ENCODE measurements at places on chromosomes 12 and 14.
A peak's percentile ranks its signal among the peaks of the same experiment; 100 is the strongest.

DNA sequence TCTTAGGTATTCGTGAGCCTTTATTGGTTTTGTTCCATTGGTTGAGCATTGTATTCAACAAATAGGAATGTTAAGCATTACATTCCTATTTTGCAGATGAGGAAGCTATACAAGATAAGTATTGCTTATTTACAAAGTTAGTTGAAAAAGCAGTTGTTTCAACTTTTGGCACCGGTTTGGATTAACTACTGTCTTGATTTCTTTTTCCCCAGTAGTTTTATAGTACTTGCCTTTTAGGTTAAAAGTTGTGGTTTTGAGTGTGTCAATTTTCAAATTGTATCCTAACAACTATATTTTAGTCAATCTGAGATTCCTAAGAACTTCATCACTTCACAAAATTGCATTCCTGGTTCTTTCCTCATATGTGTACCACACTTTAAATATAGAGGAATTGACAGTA, 23.8 kb upstream of the MBIP start:
- H3K27ac ChIP-seq: no peak overlapping the region
- H3K4me3 ChIP-seq: no peak overlapping the region
- peaks cover 8% of the 10 kb centered on the region for H3K27me3 ChIP-seq

DNA sequence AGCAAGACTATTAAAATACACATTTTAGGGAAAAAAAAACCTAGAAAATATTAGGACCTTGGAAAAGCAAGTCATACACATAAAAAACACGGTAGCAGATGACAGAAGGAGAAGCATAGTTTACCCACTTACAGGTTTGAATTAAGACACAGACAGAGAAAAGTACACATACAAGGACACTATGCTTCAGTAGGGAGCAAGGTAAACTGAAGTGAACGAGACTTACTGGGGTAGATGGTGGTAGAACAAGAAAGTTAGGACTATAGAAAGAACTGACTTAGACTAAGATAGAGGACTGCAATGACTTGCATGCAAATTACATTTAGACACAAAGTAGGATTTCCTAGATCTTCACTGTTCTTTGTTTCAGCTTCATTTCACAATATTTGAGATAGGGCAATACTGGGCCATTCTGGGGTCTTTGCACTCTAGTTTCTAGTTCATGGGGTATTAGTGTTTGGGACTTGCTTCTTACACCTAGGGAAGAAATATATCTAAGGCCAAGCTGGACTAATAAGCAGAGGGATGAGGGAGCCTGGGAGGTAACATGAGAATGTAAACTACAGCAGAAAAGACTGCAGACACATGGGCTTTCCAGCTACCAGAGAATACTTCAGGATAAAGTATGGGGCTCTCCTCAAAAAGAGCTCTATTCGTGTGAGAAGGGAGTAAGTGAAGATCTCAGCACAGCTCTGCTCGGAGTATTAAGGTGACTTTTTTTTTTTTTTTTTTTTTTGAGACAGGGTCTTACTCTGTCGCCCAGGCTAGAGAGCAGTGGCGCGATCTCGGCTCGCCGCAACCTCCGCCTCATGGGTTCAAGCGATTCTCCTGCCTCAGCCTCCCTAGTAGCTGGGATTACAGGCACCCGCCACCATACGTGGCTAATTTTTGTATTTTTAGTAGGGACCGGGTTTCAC, 27.7 kb upstream of the STAC3 start:
- peaks cover 11% of the 10 kb centered on the region for H3K4me1 ChIP-seq
- H3K27me3 ChIP-seq: no peaks in the 10 kb centered on the region
- H3K27ac ChIP-seq: no peak overlapping the region
- peaks cover 87% of the 10 kb centered on the region for H3K36me3 ChIP-seq

DNA sequence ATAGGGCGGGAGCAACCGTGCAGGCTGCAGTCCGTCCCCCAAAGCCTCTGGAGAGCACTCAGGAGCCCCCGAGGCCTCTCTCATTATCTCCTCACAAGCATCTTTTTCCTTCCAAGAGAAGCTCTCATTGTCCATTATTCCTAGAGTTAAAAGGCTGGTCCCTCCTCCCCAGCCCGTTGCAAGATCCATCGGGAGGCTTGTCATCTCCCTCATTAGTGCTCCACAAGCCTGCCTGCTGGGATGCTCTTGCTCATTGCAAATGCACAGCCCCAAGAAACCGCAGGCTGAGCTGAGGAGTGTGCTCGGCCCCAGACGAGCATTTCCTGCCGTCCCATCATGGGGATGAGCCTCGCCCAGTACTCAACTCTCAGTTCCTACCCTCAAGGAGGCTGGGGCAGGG, 23.3 kb downstream of the NUAK1 start:
- no peaks in the 10 kb centered on the region for H3K36me3 ChIP-seq
- peaks cover 6% of the 10 kb centered on the region for H3K4me1 ChIP-seq
- H3K27me3 ChIP-seq: peaks cover 48% of the 10 kb centered on the region
- no peak for DNase-seq
- H3K27ac ChIP-seq: no peak overlapping the region

- H3K36me3 ChIP-seq: no peaks in the 10 kb centered on the region
- no peak for DNase-seq
- no peaks in the 10 kb centered on the region for H3K27me3 ChIP-seq
- no peak overlapping the region for H3K27ac ChIP-seq
- no peaks in the 10 kb centered on the region for H3K4me1 ChIP-seq
- H3K4me3 ChIP-seq: no peak overlapping the region
Observed at GRCh38 chr14:58755031-58755925, 117.5 kb downstream of the DACT1 start.

DNA sequence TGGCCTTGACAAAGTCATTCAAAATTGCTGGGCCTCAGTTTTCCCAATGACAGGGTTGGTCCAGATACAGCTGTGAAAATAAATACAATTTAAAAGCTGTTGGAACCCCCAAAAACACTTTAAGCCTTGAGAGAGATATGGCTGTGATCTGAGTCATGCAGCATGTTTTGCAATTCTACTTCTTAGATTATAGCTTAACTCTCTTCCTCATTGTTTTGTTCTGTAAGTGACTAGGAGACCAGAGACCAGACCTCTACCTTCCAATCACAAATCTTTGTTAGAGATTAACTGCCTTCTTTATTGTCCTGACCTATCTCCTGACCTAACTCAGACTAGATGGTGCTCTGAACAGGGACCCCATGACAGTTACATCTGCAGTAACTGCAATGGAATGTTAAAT, 198.1 kb downstream of the STXBP6 start:
- peaks cover 24% of the 10 kb centered on the region for H3K27me3 ChIP-seq
- H3K4me3 ChIP-seq: no peak overlapping the region
- DNase-seq: no peak
- no peaks in the 10 kb centered on the region for H3K4me1 ChIP-seq
- no peaks in the 10 kb centered on the region for H3K36me3 ChIP-seq
- no peak overlapping the region for H3K27ac ChIP-seq

DNA sequence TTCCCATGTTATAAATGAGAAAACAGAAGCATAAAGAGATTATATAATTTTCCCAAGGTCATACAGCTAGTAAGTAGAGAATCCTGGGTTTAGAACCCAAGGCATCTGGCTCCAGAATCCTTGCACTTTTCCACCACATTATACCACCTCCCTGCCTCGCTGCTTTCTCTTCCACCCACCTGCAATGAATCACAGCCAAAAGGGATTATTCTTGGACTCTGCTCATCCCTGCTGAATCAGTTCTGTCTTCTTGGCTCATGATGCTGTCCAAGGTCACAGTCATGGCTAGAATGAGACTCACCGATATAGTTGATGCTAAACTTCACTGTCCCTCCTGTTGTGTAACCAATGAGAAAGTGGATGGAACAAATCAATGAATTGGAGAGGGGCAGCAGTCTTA, 356.6 kb downstream of the FUT8 start:
- peaks cover 9% of the 10 kb centered on the region for H3K27me3 ChIP-seq
- no peaks in the 10 kb centered on the region for H3K4me1 ChIP-seq
- no peak for DNase-seq
- H3K36me3 ChIP-seq: no peaks in the 10 kb centered on the region

DNA sequence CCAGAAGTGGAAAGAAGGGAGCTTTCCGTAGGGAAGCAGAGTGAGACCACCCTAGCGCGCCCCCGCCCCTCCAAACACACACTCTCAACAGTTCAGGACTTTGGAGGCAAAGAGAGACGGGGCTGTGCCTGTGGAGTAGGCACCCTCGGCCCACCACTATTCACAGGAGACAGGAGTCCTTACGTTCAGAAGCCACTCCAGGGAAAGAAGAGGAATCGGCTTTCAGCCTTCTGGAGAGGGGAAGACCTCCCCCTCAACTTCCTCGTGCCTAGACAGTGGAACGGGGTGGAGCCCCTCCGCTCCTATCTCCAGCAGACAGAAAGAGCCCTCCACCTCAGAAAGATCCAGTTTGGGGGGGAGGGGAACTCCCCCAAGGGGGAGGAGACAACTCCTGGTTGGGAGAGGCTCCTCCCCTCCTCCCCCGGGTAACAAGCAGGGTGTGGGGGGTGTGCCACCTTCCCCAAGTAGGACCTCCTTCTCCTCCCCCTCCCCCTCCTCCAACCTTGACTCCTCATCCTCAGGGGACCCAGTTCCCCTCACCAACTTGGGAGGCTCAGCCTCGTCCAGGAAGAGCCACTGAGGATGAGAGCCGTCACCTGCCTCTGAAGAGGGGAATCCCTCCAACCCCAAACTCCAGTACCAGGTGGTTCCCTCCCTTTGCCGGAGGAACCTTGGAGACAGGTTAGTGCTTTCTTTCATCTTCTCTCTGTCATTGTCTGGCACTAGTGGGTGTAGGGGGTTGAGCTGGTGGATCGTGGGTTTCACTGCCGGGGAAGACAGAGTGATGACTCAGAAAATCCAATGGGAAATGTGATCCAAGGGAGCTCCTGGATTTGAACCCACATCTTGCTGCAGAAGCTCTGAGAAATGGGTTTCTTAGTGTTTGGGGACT, 883 bp downstream of the FOXJ2 start:
- H3K4me3 ChIP-seq: peak overlapping the region; percentile 81
- peak overlapping the region; percentile 64 for H3K27ac ChIP-seq
- DNase-seq: peak; percentile 21
- H3K27me3 ChIP-seq: no peaks in the 10 kb centered on the region

DNA sequence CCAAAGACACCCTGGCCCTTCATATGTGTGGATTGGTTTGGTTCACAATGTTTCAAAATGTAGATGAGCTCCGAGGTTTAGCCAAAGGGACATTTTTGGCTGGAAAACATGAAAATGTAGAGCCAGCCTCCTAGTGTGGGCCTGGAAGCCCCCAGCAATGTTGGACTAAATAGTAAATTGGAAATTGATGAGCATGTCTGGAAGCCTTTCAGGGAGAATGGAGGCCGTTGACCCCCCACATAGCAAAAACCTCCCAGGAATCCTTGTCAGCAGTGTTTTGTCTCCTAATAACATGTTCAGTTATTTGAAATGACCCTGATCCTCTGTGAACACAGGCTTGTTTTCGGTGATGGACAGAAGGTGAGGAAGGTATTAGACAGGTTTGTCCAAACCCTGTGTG, 65.1 kb upstream of the TBX3 start:
- no peaks in the 10 kb centered on the region for H3K36me3 ChIP-seq
- no peaks in the 10 kb centered on the region for H3K4me1 ChIP-seq
- no peak overlapping the region for H3K4me3 ChIP-seq

DNA sequence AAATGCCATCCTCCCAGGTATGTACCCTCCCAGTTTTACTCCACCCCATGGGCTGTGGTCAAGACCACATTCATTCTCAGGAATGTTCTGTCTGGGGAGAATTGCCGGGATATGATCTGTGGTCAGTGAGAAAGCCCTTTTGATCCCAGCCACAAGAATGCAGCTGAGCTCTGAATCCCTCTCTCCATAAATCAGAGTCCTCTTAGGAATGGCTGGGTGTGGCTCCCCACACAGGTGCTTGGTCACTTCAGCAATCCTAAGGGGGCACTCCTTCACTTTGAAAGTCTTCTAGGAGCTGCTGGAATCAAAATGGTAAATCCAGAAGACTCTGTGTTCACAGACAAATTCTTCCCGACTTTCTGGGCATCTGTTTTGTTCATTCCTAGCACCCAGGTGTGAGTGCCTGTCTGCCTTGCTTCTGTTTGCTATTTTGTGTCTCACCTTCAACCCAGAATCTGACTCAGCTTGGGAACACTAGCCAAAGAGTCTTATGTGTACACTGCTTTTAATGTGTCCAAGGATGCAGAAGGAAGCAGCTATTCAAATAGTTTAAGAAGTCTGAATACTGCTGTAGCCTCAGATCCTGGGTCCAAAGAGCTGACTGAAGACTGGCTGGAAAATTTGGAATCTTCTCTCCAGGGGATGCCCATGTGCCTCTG, 144.6 kb upstream of the CDKN3 start:
- no peak overlapping the region for H3K4me3 ChIP-seq
- H3K36me3 ChIP-seq: no peaks in the 10 kb centered on the region
- DNase-seq: no peak
- peaks cover 66% of the 10 kb centered on the region for H3K27me3 ChIP-seq
- H3K4me1 ChIP-seq: no peaks in the 10 kb centered on the region

DNA sequence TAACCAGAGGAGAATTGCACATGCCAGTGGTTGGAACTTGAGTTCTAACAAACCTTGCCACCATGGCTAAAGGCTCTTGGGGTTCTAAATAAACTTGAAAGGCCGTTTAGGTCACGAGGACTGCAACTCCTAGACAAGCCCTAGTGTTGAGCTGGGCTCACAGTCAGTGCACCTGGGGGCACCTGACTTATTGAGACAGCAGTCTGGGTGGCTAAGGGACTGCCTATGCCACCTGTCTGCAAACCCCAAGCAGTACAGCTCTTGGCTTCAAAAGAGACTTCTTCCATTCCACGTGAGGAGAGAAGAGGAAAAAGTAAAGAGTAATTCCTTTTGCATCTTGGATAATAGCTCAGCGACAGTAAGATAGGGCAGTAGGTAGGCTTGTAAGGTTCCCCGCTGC, 765.6 kb upstream of the FOXG1 start:
- no peak overlapping the region for H3K27ac ChIP-seq
- DNase-seq: no peak
- no peaks in the 10 kb centered on the region for H3K27me3 ChIP-seq
- no peak overlapping the region for H3K4me3 ChIP-seq
- no peaks in the 10 kb centered on the region for H3K4me1 ChIP-seq

DNA sequence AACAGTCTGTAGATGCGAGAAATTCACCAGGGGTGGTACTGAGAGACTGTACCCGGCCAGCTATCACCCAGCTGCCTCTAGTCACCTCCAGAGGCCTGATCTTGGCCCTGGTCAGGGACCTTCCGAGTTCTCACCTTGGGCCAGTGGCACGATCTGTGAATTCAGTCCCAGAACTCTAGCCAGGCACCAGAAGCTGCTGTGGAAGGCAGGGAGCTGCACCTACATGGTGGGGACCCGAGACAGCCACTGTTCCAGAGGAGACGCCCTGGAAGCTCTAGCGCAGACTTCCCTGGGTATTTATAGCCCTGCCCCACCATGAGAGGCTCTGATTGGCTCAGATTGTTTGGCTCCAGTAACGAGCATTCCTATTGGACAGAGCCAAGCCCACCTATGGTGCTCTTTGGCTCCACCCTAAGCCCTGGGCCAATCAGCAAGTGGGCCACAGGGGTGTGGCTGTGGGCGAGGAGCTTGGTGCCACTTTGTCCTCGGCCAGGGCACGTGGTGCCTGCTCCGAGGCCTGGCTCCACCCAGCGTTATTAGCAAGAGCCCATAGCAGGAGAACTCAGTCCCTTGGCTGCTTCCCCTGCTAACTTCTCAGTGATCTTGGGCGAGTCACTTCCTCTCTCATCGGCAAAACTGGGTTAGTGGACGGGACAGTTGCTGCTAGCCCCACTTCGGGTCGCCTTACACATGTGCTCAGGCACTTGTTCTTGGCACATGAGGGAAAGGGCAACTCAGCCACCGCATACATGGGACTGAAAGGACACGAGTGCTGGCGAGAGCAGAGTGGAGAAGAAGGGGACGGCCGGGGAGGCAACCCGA, 89.0 kb upstream of the BCL11B start:
- peaks cover 4% of the 10 kb centered on the region for H3K4me1 ChIP-seq
- no peak for DNase-seq
- H3K27me3 ChIP-seq: peaks cover 5% of the 10 kb centered on the region
- no peaks in the 10 kb centered on the region for H3K36me3 ChIP-seq
- no peak overlapping the region for H3K27ac ChIP-seq

- peaks cover 3% of the 10 kb centered on the region for H3K36me3 ChIP-seq
- H3K4me1 ChIP-seq: peaks cover 9% of the 10 kb centered on the region
- DNase-seq: no peak
- H3K4me3 ChIP-seq: no peak overlapping the region
Observed at GRCh38 chr14:92258934-92259333, 64.0 kb upstream of the SLC24A4 start.
